Amniotic epithelial cell (primary cell): ENCODE measurements at places on chromosomes 1 and 21.
A peak's percentile ranks its signal among the peaks of the same experiment; 100 is the strongest.

GRCh38 chr1:236853921-236854604 lies 59.0 kb downstream of the MTR start:
- DNase-seq, result peak; percentile 91

- no peak for DNase-seq
Observed at GRCh38 chr1:98924977-98925376, 79.7 kb downstream of the PLPPR5 start.

- peak; percentile 2 for DNase-seq
Observed at GRCh38 chr1:143698016-143698415, 273.8 kb downstream of the FAM72C start.

- peak; percentile 12 for DNase-seq
Observed at GRCh38 chr1:219788091-219788490, 140.3 kb downstream of the SLC30A10 start.

DNA sequence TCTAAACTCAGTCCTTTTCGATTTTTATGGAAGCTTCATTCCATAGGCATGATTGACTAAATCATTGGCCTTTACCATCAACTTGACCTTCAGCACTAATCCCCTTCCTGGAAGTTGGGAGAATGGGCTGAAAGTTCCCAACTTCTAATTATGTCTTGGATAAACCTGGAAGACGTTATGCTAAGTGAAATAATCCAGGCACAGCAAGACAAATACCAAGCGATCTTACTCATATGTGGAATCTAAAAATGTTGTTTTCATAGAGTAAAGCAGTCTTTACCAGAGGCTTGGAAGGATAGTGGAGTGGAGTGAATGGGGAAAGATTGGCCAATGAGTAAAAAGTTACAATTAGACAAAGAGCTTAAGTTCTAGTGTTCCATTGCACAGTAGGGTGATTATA lies 1453.2 kb downstream of the PLA2G4A start:
- DNase-seq, result peak; percentile 74

- no peak for DNase-seq
Observed at GRCh38 chr1:221946768-221947167, 204.9 kb upstream of the DUSP10 start.

- DNase-seq, result no peak
Observed at GRCh38 chr1:191897134-191897533, 261.1 kb upstream of the RGS18 start.

- no peak for DNase-seq
Observed at GRCh38 chr1:168972887-168973286, 133.6 kb upstream of the ATP1B1 start.

DNA sequence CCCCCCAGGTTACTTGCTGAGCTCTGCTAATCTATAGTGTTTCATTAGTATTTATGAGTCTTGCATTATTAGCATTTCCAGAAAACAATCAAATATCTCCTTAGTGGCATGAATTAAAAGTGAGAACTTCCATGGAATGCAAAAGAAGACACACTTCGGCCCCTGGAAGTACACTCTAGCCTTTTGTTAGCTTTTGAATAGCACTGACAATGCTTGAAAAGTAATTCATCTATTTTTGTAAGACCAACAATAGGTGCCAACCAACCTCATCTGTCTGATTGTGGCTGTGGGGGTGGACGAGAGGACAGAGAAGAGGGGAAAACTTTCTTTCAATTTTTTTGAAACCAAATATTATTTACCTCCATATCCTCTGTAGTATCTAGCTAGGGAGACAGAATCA lies 27.8 kb downstream of the KIAA0040 start:
- no peak for DNase-seq

DNA sequence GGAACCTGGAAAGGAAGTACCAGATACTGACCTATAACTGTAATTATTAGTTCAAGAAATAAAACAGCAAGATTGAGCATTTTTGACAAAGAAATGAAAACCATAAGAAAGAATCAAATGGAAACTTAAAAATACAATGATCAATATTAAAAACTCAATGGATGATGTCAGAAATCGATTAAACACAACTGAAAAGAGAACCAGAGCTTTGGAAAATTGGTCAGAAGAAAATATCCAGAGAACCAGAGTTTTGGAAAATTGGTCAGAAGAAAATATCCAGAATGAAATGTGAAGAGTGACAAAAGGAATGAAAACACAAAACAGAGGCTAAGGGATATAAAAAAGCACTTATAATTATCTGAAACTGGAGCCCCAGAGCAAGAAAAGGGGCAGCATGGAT lies 438.6 kb downstream of the AJAP1 start:
- no peak for DNase-seq

- DNase-seq, result no peak
Observed at GRCh38 chr1:235017191-235017590, 111.4 kb downstream of the TOMM20 start.

GRCh38 chr1:210342986-210343780 lies 14.5 kb downstream of the HHAT start:
- DNase-seq, result no peak
